ENCODE measurements at places on chromosomes 1 and 21.

GRCh38 chr1:214808845-214809460 lies 206.0 kb downstream of the CENPF start:
- DNase-seq: no peak

- DNase-seq: no peak
Observed at GRCh38 chr1:121418369-121419049, 233.7 kb downstream of the SRGAP2C start.

- no peak for DNase-seq
Observed at GRCh38 chr1:231279081-231279480, 38.1 kb downstream of the GNPAT start.

- no peak for DNase-seq
Observed at GRCh38 chr1:207861442-207862177, 49.3 kb downstream of the CD34 start.

GRCh38 chr21:44461464-44462001 lies 6.2 kb downstream of the LRRC3 start:
- no peak for DNase-seq

DNA sequence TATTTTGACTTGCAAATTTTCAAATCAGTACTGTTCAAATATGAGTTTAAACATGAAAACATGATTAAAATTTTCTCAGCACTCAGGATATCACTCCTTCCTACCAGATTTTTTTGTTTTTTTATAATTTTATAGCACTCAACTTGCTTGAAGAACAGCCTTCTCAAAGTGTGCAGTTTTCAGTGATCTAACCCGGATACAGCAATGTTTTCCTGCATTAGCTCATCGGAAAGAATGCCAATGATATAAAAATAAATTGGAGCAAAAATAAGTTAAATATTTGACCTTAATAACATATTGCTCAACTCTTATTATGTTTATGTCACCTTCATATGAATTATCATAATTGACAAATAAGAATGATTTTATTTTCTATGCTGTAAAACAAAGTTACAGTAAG lies 766.8 kb downstream of the USP25 start:
- DNase-seq: no peak

- DNase-seq: no peak
Observed at GRCh38 chr1:164648636-164649035, 89.7 kb downstream of the PBX1 start.

- DNase-seq: no peak
Observed at GRCh38 chr1:205879974-205880373, 30.0 kb upstream of the PM20D1 start.

GRCh38 chr1:220925707-220926106 lies 46.5 kb downstream of the HLX start:
- no peak for DNase-seq

DNA sequence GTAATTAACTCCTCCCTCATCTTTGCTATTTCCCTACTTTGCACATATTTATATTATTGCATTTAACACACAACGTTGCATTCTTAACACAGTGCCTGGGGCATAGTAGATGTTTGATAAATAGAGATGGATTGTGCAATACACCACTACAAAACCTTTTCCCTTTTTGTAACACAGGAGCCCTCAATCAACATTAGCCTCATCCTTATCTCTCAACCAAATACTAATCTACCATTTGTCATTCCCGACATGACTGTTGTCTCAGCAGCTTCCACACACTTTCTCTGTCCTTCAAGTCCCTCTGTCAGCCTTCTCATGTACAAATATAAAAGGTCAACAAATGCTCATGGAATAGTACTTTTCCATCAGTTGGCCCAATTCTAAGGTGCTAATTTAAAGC lies 78.9 kb upstream of the KCNK2 start:
- DNase-seq: no peak

- no peak for DNase-seq
Observed at GRCh38 chr1:156697481-156697880, 7.9 kb downstream of the CRABP2 start.

DNA sequence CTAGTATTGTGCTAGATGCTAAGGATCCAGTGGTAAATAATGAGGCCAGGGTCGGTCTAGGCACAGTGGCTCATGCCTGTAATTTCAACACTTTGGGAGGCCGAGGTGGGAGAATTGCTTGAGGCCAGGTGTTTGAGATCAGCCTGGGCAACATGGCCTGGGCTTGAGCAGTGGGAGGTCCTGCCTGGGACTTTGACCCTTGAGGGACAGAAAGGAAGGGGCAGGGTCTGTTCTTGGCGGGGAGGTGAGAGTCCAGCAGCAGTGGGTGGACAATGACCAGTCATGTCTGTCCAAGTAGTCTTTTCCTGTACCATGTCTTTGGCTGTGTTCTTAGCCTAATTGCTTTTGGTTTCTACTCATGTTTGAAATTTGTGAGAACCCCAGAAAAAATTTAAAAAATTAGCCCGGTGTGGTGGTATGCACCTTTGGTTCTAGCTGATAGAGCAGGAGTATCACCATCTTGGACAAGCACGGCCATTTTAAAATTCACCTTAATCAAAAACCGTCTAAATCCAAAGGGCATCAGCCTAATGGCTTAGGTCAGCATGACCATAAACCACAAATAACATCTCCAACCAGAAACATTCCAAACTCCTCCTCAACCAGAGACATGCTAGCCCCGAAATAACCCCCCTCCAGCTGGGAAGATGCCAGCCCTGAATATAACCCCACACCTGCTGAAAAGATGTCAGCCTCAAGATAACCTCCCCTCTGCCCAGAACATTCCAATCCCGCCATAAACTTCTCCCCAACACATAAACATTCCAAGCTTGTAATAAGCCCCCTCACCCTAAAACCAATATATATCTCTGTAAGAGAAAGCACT lies 6.8 kb upstream of the AK2 start:
- no peak for DNase-seq

GRCh38 chr1:107430540-107431228 lies 289.8 kb downstream of the NTNG1 start:
- peak; percentile 69 for DNase-seq

GRCh38 chr1:181936768-181937581 lies 124.5 kb downstream of the ZNF648 start:
- DNase-seq: peak; percentile 83

DNA sequence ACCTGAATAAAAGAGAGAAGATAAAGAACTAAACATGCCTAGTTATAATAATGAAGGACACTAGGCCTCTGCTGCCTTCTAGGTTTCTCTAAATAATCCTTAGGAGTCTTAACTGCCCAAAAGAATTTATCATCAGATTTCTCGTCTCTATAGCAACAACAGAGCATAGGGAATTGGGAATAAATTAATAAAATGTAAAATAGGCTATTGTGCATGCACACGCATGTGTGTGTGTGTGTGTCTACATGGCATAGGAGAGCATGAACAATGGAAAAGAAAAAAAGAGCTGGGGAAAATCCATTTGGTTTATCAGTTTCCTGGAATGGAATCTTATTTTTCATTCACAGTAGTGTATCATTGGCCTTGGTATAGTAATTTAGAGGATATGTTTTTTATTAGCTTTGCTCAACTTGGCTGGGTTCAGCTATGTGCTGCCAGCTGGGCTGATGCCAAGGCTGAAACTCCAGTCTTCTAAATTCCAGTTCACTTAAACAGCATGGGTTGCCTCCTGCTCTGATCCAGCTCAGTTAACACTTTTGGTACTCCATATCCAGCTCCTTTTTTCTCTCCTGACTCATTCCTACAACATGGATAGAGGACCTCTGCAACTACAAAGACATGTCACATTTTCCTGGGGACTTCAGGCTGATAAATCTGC lies 80.6 kb upstream of the SLFNL1 start:
- no peak for DNase-seq

- DNase-seq: no peak
Observed at GRCh38 chr21:15841856-15842564, 112.2 kb downstream of the USP25 start.

DNA sequence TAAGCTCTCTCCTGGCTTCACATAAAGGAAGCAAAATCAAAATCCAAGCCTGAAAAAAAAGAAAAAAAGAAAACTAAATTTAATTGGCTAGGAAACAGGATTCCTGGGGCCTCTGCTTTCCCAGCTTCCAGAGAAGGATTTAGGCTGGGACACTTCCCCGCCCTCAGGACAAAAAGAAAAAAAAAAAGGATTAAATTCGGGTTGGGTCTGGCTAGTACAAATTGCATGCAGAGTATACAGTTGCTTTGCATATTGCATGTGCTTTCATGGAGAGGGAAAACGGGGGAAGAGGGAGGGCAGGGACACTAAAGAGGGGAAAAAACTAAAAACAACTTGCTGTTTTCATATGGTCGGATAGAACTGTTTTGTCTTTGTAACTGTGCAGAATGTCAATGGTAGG lies 42.7 kb downstream of the OLIG1 start:
- DNase-seq: no peak

GRCh38 chr1:92826792-92827191 lies 5.0 kb upstream of the RPL5 start:
- no peak for DNase-seq

- DNase-seq: no peak
Observed at GRCh38 chr1:181531951-181532600, 48.8 kb downstream of the CACNA1E start.

- no peak for DNase-seq
Observed at GRCh38 chr21:40294345-40294744, 427.1 kb downstream of the PCP4 start.

GRCh38 chr1:8679395-8679800 lies 138.0 kb downstream of the RERE start:
- no peak for DNase-seq

- DNase-seq: no peak
Observed at GRCh38 chr1:31428436-31429221, 15.6 kb downstream of the SERINC2 start.

DNA sequence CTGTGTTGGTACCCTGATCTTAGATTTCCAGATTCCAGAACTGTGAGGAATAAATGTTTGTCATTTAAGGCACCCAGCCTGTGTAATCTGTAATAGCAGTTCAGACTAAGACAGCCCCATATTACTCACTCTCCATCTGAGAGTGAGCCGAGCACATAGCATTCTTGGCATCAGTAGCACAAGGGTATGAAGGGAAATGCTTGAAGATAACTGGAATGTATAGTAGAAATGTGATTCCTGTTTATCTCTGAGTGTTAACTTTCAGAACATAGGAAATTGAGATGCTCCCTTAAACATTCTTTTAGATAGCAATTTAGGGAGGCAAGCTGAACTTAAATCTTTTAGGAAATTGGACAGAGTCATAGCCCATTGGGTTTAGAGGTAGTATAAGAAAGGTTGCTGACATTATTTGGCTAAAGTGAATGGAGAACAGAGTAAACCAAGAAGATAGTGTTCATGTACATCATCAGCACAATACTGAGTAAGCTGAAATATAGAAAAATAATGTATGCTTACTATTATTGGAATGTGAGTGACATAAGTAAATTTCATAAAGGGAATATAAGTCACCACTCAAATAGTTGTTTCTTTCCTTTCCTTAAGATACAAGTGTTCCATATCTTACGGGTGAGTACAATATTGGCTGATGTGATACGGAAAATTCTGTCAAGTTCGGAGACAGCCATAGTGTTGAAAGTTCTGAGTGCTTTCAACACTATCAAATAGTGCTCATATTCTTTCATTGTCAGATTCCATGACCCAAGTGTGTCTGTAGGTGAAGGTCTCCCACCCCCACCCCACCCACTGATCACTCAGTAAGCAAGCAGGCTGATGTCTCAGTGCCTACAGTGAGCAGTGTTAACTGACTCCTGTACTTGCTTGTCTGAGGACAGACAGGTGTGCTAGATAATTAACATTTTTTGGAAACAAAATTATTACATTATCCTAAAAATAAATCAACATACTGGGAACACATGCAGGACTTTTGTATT lies 73.7 kb downstream of the LRRC8D start:
- no peak for DNase-seq

DNA sequence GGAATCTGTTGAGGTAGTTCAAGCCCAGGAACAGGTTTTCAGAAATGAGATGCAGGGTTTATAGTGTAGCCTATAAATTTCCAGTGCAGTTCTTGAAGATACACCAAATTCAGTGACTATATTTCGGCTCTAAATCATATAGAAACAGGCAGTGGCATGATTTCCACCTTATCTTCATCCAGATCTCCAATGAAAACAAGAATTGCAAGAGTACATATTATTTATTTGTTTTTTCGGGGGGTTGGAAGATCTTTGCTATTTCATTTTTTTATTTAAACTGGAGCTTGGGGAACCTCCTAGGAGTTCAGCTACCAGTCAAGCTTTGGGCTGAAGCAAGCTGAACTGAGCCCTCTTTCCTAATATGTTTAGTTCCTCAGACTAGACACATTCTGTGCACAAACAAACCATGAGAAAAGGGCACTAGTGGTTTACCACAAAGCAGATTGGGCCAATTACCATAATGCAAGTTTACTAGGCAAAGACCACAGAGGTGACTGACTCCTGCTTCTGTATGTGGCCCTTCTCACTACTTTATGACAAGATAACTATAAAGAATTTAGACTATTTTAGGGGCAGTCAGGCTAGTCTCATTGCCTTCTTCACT lies 68.5 kb downstream of the RGS2 start:
- DNase-seq: no peak

DNA sequence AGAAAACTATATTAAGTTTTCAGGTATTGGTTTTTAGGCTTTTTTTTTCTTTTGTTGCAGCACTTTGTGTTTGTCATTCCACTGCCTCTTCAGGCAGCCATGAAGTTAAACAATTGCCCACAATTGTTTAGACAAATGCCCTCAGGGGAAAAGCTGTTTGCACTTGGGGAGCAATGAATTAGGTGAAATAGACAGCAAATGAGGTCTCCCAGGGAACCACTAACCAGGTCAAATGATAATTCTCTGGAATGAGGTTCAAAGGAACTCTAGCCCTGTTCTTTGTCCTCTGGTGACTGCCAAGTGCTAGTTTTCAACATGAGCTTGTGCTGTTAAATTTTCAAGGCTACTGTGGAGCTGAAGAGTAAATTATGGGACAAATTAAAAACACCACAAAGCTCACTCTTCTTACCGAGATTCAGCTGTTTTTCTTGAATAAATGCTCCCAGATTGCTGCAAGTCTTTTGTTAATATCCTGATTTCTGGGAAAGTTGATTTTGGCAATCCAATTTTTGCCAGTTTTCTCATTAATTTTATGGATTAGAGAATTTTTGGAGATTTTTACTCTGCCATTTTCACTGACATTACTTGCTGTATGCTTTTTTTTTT lies 15.1 kb upstream of the MAB21L3 start:
- DNase-seq: no peak

GRCh38 chr21:23968008-23968407 lies 1639.3 kb downstream of the MRPL39 start:
- no peak for DNase-seq
